ENCODE measurements at places on chromosomes 3 and 15. TPM values are rescaled to one million over a fixed set of nuclear protein-coding genes. Genes with fewer than 3 reads are reported as not detected.

DNA sequence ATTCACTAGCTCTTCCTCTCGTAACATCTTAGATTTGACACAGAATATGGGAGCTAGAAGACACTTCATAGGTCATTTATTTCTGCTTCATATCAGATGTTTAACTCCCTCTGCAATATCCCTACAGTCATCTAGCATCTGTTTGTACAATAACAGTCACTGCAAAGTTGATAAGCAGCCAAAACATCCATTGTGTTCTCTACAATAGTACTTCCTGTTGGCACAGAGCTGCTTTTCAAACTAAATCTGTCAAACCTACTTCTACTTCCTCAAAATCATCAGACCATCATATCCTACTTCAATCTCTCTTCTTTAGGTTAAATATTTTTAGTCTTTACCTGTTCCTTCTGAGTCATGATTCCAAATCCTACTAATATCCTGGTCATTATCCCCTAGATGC is 233.2 kb downstream of the FGF12 start:
- no peak for DNase-seq

DNA sequence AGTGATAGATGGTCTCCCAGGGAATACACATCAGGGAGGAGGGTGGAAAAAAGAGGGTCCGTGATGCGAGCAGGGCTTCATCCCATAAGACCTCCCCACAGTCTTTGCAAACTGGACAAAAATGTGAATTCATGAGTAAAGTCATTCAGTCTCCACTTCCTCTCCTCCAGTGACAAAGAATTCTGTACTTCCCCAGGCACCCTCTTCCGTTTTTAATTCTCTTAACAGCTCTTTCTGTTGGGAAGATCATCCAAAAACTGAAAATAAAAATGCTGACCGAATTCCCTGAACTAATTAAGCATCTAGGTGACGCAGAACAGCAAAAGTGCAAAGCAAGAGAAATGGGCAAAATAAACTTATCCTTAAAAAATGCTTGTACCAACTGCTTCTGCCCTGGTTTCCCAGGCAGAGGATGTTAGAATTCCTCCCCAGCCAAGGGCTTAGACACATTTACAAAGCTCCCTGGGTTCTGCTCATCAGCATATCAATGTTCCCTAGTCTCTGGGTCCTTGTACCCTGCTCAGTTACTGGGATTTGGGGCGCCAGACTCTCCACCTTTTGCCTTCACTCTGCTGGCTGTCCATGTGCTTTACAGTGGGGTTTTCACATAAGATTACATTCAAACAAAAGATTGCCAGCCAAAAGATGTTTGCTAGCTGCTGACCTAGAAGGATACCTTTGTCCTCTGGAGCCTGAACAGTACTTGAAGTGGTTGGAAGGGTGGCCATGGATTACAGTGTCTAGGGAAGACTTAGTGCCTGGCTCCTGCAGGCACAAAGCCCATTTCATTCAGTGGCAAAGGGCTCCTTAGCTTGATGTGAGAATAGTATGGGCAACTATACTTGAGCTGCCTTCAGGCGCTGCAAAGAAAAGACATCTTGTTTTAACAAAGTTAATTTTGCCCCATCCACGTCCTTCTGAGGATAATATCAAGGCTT is 69.4 kb downstream of the ARNT2 start:
- no peak for DNase-seq

DNA sequence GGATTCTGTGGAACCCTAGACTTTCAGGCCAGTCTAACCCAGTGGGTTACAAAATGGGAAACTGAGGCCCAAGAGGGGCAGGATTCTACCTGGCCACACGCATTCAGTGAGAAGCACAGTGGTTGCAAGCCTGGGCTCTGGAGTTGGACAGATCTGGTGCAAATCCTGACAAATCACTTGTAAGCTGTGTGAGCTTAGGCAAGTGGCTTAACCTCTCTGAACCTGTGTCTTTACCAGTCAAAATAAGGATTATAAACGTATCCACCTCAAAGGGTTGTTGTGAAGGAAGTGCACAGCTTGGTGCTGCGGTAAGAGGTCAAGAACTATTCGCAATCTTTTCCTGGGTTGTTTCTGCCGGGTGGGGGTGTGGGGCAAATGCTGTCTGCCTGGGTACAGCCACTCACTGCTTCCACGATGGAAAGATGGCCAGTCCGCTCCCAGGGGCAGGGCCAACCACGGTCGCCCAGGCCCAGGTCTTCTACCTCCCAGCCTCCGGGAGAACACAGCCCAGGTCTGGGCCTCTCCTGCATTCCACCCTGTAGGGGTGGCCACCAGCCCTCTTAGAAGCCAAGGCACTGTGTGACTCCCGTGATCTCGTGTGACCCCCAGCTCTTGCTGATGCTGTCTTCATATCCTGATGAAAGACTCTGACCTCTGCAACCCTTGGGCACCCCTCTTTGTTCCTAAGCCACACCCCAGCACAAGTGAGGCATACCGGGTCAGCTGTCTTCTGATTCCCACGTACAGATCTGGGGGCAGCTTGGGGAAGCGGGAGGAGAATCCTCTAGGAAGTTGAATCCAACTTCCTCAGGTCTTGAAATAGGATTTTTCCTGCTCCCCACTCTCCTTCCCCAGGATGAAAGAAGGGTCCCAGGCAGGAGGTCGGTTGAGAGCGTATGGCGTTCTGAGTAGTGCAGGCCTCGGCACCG is 1.5 kb downstream of the CHRNA3 start:
- no peak for DNase-seq

DNA sequence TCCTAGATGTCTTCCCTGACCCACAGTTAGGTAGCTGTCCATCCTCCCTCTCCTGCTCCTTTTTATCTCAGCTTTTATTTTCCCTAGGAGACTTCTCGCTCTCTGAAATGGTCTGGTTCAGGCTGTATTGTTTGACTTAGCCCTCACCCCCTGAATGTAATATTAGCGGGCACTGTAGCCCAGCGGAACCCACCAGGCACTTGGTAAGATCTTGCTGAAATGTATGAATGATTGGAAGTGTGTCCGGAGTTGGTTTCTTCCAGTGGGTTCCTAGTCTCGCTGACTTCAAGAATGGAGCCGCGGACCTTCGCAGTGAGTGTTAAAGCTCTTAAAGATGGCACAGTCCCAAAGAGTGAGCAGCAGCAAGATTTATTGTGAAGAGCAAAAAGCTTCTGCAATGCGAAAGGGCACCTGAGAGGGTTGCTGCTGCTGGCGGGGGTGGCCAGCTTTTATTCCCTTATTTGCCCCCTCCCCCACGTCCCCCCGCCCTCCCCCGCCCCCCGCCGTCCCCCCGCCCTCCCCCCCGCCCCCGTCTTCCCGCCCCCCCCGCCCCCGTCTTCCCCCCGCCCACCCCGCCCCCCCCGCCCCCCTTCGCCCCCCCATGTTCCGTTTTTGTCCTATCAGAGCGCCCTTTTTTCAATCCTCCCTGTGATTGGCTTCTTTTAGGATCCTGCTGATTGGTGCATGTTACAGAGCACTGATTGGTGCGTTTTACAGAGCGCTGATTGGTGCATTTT is 694 bp upstream of the EEFSEC start:
- DNase-seq, result no peak

- DNase-seq, result no peak
Observed at GRCh38 chr15:59636184-59636583, 21.1 kb downstream of the GTF2A2 start.

DNA sequence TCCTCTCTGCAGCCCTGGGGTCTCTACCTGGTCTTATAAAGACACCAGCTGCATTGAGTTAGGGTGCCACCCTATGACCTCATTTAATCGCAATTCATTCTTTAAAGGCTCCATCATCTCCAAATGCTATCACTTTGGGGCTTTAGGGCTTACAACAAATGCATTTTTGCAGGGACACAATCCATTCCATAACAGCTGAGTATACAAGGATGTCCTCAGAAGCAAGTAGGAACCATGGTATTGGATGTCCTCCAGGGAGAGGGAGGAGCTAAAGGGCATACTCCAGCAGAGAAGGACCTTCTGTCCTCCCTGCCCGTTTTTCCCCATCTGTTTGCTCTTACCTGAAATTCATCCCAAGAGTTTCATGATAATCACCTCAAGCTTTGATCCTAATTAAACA is 30.3 kb downstream of the UMPS start:
- no peak for DNase-seq

DNA sequence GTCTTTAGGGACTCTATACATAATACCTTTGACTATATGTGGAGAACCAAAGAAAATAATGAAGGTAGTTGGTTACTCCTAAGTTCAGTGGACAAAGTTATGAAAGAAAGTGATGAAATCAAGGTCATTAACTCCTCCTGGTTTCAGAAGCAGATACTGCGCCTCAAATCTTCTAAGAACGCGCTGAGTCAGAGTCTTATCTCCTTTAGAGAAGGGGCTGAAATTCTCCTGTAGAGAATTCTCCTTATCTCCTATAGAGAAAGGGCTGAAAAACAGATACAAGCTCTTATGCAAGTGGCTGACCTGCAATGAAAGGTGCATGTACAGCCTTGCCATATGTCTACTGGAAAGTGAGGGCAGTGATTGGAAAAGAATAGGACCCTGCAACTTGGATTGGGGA is 824.2 kb downstream of the NSUN3 start:
- no peak for DNase-seq

- DNase-seq, result no peak
Observed at GRCh38 chr3:177978946-177979345, 557.3 kb upstream of the KCNMB2 start.

DNA sequence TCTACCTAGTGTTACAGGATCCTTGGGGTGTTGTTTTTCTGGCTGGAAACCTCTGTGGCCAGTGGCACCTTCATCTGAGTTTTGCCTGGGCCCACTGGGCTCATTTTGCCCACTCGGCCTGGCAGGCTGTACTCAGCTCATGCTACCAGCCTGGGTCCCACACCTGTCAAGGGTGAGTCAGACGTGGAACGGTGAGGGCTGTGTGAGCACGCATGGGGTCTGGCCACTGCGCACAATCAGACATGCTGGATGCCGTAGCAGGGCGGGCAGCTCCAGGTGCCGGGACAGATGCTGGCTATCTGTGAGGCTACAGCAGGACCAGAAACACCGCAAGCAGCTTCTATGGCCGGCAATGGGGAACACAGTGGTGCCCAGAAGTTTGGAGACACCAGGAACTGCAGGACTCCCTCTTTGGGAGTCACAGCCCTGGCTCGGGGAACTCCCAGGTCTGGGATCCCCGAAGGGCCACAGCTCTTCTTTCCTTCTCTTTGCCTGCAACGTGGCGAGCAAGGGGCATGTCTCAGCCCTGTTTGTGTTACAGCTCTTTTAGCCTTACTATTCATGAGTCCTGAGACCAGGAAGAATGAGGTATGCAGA is 35.9 kb upstream of the DNAJC13 start:
- DNase-seq, result no peak

- DNase-seq, result peak; percentile 24
Observed at GRCh38 chr15:96889734-96890480, 559.4 kb downstream of the NR2F2 start.

- DNase-seq, result no peak
Observed at GRCh38 chr3:76429581-76430177, 610.2 kb upstream of the ROBO2 start.

- peak; percentile 93 for DNase-seq
Observed at GRCh38 chr3:184786280-184786941, 25.6 kb upstream of the VPS8 start.

- DNase-seq, result no peak
Observed at GRCh38 chr3:120652896-120653545, 29.0 kb downstream of the HGD start.

The MUC20 gene
- not detected for total RNA-seq

The IL20RB gene
- total RNA-seq, result 1.3 TPM

The GOLGA8K gene
- total RNA-seq, result not detected

The FANCD2OS gene
- total RNA-seq, result not detected

The LDHAL6B gene
- not detected for total RNA-seq

The SLC28A2 gene
- not detected for total RNA-seq

The ABTB1 gene
- 2.4 TPM for total RNA-seq
